ENCODE measurements at places on chromosomes 16 and 17.

DNA sequence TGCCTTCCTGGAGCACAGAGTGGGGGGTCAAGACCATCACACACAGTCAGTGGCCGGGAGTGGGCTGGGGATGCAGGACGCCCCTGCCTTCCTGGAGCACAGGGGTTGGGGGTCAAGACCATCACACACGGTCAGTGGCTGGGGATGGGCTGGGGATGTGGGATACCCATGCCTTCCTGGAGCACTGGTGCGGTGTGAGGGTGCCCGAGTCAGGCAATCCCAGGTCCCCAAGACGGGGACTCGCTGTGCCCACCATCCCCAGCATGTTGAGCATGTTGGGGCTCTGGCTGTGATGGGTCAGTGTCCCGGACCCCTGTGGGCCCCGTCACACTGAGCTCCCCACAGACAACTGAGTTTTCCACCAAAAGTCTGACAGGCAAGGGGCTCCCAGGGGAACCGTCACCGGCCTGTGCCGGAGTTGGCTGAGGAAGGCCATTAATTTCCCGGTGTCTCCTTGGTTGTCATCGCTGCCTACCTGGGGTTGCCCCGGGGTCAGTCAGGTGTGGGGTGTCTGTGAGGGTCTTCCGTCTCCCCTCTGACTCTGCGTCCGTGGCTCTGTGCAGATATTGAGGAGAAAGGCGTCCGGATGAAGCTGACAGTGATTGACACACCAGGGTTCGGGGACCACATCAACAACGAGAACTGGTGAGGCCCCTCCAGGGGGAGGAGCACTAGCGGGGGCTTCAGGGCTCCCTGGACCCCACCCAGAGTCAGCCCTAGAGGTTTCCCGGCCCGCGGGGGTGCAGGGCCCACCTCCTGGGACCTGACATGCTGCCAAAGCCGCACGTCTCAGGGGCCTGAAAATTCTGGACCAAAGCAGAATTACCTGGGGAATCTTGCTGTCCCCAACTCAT, 347.1 kb downstream of the SEC14L1 start:
- no peak overlapping the region for H3K27ac ChIP-seq
- no peak for DNase-seq
- no peaks in the 10 kb centered on the region for H3K4me1 ChIP-seq
- H3K27me3 ChIP-seq: peaks cover 5% of the 10 kb centered on the region
- no peak overlapping the region for H3K4me3 ChIP-seq
- H3K36me3 ChIP-seq: no peaks in the 10 kb centered on the region

DNA sequence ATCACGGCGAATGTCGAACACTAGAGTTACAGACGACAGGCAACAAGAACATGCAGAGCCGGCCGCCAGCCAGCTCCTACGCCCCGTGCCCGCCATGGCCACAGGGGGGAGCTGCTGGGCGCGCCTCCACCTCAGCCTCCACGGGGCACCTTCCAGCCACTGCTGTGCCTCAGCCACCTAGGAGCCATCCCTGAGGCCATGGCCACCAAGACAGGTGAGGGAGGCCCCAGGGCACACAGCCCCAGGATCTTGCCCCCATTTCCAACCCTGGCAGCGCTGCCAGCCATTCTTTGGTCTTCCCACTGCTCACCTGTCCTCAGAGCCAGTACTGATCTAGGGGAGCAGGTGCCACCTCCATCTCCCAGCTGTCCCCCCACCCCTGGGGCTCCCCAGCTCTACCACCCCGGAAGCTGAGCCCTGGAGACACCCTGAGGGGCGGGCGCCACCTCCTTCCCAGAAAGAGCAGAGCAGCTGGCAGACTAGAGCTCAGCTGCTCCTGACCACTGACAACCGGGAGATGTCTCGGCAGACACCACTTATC, 11.8 kb downstream of the GNPTG start:
- H3K27me3 ChIP-seq: peaks cover 2% of the 10 kb centered on the region
- peaks cover 2% of the 10 kb centered on the region for H3K4me1 ChIP-seq
- DNase-seq: peak; percentile 5
- H3K36me3 ChIP-seq: no peaks in the 10 kb centered on the region
- no peak overlapping the region for H3K27ac ChIP-seq

DNA sequence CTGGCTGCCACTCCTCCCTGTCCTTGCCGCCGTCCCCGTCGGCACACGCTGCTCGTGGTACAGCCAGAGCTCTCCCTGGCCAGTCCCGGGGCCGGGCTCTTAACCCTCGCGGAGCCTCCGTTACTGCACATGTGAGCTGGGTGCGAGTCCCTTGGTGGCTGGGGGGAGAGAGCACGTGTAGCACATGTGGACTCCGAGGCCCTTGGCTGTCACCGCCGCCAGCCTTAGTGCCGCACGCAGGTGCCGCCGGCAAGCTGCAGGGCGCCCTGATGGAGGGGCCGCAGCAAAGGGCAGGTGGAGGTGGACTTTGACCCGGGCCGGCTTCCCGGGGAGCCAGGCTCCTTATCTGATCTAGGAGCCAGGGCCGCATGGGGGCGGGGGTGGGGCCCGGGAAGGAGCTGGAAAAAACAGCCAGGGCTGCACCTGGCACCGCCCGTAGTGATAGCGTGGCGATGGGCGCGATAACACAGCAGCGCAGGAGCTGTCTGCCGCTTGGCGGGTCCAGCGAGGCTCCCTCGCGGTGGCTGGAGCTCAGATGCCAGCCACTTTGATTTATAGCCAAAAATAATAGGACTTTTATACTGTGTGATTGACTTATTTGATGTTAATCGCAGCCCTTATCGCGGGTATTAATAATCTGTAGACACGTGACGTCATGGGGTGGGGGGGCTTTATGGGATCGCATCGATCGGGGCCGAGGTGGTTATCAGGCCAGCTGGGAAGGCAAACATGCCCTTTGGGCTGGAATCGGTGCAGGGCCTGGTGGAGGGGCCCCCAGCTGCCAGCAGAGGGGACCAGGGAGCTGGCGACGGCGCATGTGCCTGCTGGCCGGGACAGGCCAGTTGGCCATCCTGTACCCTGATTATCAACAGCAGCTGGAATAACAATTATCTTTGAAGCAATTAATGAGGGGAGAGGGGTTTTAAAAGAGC, 35.1 kb downstream of the ZFPM1 start:
- H3K4me3 ChIP-seq: no peak overlapping the region
- no peaks in the 10 kb centered on the region for H3K27me3 ChIP-seq
- no peaks in the 10 kb centered on the region for H3K4me1 ChIP-seq
- H3K36me3 ChIP-seq: no peaks in the 10 kb centered on the region
- no peak overlapping the region for H3K27ac ChIP-seq
- DNase-seq: no peak

DNA sequence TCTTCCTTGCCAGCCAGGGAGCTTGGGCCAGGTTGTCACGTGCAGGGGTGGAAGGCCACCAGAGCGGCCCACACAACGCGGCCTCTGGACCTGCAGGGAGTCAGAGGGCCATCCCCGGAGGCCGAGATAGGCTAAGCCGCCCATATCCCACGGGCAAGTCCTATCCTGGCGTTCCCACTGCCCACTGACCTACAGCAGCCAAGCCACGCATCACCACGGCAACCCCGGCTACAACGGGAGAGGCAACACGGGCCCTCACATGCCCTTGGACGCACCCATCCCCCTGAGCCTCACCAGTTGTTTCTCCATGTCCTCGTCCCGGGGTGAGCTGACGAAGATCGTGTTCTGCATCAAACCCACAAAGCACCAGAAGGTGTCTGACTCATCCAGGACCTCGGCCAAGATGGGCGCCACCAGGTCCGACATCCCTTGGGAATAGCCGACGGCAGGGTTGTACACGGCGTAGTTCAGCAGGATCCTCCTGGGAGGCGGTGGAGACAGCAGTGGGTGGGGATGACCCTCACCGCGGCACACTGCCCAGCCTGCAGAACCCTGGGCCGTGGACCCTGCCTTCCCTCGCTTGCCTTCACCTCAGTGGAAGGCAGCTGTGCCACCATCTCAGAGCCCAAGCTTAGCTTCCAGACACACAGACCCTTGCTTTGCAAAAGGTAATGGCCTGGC, 88.2 kb downstream of the TBC1D16 start:
- no peak for DNase-seq
- no peak overlapping the region for H3K4me3 ChIP-seq
- H3K4me1 ChIP-seq: no peaks in the 10 kb centered on the region
- peaks cover 14% of the 10 kb centered on the region for H3K36me3 ChIP-seq

DNA sequence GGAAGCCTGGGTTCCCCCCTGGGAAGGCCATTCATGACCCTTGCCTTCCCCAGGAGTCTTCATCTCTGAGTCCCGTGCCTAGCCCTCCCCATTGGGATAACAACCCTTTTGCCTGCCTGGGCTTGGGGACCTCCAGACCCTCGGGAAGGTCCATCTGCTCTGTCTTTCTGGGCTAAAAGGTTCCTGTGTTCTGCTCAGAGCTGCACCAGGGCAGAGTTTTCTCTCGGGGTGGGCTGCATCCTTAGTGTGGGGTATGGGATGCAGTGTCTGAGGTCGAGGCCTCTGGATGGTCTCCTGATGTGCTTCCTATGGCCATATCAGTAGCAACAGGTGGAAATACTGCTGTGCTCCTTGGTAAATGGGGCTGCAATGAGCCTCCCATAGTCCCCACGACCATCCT, 22.9 kb upstream of the PLLP start:
- no peak for DNase-seq
- no peak overlapping the region for H3K27ac ChIP-seq
- H3K4me3 ChIP-seq: no peak overlapping the region
- no peaks in the 10 kb centered on the region for H3K36me3 ChIP-seq
- peaks cover 7% of the 10 kb centered on the region for H3K4me1 ChIP-seq

DNA sequence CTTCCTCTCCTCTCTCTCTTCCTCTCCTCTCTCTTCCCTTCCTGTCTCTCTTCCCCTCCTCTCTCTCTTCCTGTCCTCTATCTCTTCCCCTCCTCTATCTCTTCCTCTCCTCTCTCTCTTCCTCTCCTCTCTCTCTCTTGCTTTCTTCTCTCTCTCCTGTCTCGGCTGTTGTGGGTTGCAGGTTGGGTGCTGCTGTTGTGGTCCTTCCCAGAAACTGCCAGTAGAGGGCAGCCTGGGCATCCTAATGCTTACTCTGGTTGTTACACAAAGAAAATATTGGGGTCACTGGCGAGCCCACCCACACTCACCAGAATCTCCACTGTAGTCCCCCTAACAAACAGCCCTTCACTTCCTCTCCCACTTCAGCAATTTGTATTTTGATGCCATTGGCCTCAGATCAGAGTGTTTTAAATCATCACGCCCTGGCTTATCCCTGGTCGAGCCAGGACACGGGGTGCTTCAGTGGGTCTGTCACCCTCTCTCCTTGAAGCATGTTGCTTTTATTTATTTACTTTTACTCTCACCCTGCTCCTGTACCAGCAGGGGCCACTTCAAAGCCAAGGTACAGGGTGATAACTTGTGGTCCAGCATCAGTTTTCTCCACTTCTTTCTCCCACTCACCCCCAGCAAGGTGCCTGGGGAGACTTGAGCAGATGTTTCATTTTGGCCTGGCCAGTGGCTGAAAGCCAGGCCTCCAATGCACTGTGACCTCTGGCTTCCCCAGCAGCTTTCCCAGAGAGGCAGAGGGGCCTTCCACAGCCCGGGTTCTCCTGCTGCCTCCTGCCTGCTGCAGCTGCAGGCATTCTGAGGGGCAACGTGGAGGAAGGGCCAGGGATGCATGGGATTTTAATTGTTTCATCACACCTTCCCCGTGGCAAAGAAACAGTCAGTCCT, 4.7 kb upstream of the MMP15 start:
- peak; percentile 39 for DNase-seq
- no peaks in the 10 kb centered on the region for H3K36me3 ChIP-seq
- no peak overlapping the region for H3K4me3 ChIP-seq
- H3K27ac ChIP-seq: no peak overlapping the region
- peaks cover 5% of the 10 kb centered on the region for H3K27me3 ChIP-seq

- DNase-seq: peak; percentile 25
- H3K4me3 ChIP-seq: peak overlapping the region; percentile 74
- peak overlapping the region; percentile 69 for H3K27ac ChIP-seq
Measured at GRCh38 chr16:11848842-11849241, 2.5 kb downstream of the RSL1D1 start.

DNA sequence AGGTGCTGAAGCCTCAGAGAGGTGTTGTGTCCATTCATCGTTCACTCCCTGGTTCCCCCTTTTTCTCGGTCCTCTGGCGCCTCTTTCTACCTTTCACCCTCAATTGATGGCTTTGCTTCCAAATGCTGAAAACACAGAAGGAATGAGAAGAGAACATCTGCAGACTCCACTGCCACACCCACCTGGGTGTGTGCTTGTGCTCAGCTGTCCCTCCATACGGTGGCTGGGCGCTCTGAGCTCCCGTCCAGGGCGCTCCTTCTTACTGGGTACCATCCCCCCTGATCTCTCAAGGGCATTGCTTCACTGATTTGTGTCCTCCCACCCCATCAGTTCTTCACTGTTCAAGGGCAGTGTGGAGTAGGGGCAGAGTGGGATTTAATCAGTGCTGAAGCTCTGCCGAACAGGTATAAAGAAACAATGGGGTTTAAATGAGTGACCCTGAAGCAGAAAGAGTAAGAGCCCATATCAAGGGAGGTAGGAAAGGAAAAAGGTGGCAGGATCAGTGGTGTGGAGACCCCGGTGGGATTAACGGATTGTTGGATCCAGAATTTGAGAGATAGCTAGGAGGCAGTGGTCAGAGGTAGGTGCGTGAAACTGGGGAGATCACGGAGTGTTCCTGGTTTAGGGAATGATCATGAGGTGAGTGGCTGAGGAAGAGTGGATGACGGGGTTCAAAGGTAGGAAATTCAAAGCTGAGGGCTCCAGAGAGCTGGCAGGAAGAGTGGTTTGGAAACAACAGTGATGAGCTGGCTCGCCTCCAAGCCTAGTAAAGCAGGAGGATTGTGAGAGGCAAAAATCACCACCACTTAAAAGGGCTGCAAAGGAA, 40.8 kb downstream of the MRTFB start:
- peaks cover 32% of the 10 kb centered on the region for H3K4me1 ChIP-seq
- H3K27me3 ChIP-seq: no peaks in the 10 kb centered on the region
- H3K27ac ChIP-seq: no peak overlapping the region
- no peak for DNase-seq

GRCh38 chr16:29860218-29860617, 2.8 kb downstream of the CDIPT start:
- no peak for DNase-seq
- no peak overlapping the region for H3K4me3 ChIP-seq
- peaks cover 37% of the 10 kb centered on the region for H3K4me1 ChIP-seq
- H3K27me3 ChIP-seq: peaks cover 5% of the 10 kb centered on the region

- H3K27ac ChIP-seq: no peak overlapping the region
- no peaks in the 10 kb centered on the region for H3K4me1 ChIP-seq
Measured at GRCh38 chr16:57698812-57699405, 4.3 kb downstream of the DRC7 start.

DNA sequence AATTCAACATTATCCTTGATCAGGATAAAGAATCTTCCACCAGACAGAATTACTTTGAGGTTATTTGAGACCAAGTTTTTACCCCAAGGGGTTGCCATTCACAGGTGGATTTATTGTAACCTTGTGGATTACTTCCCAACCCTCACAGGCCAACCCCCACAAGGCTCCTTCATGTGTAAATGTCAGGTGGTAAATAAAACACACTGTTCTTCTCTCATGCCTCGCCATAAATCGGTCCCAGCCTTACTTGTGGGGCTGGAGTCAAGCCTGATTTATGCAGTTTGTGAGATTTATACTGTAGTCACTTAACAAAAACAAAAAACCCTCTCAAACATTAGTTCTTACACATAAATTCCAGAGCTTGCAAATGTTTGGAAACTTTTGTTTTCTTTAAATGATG, 98.6 kb upstream of the IRX3 start:
- no peak for DNase-seq
- peaks cover 11% of the 10 kb centered on the region for H3K4me1 ChIP-seq
- H3K36me3 ChIP-seq: peaks cover 19% of the 10 kb centered on the region
- no peak overlapping the region for H3K4me3 ChIP-seq

- H3K4me1 ChIP-seq: peaks cover 12% of the 10 kb centered on the region
- peaks cover 41% of the 10 kb centered on the region for H3K27me3 ChIP-seq
- H3K27ac ChIP-seq: no peak overlapping the region
- no peaks in the 10 kb centered on the region for H3K36me3 ChIP-seq
- DNase-seq: no peak
- no peak overlapping the region for H3K4me3 ChIP-seq
Measured at GRCh38 chr17:6480303-6480675, 36.0 kb downstream of the PIMREG start.

Data from HFFc6 (cell line).